Glomerular endothelial cell (primary cell): ENCODE measurements at places on chromosomes 16 and 17. TPM values are rescaled to one million over a fixed set of nuclear protein-coding genes. Genes with fewer than 3 reads are reported as not detected.

- no peak for DNase-seq
Measured at GRCh38 chr17:63458478-63458877, 12.4 kb upstream of the CYB561 start.

- no peak for DNase-seq
Measured at GRCh38 chr17:44636562-44636961, 19.7 kb upstream of the MEIOC start.

DNA sequence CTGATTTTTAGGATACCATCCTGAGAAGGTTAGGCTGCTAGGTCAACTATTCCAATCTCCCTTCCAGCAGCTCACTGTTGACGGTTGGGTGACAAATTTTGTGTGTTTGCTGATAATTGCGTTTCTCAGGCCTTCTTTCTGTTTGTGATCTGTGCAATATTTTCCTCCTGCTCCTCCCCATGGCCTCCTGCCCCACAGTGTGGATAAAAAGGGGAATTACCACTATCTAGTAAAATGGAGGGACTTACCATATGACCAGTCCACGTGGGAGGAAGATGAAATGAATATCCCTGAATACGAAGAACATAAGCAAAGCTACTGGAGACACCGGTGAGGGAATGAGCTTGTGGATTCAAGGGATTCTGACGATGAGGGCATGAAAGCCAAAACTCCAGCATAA is 9.2 kb downstream of the CHD3 start:
- DNase-seq: no peak

DNA sequence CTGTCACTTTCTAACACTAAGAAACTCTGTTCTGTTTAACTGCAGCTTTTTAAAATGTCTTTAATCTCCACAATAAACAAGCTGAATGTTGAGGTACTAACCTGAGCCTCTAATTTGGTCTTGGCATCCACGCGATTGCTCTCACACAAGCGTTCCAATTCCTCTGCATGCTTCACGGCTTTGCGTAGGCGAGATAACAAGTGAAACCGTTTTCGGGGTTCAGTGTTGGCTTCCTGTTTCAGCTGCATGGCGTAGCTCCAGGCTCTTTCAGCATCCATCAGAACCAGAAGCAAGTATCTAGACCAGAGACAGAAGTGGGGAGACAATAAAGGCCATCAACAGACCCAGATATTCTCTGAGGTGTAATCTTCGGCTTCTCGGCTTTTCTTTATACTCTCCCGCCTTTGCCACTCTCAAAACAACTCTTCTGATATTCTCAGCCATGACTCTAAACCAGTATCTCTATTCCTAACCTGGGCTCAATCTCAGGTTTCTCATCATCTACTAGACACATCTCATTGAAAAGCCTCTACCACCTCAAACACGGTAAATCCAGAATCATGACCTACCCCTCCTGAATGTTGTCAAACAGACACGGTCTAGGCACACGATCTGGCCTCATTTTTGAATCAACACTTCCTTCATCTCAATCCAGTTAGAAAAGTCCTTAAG is 8.3 kb downstream of the SRP68 start:
- no peak for DNase-seq

- no peak for DNase-seq
Measured at GRCh38 chr16:88672776-88673175, 9.9 kb upstream of the MVD start.

- DNase-seq: no peak
Measured at GRCh38 chr16:17304491-17305119, 166.2 kb downstream of the XYLT1 start.

GRCh38 chr17:42171831-42172230 is 9.1 kb downstream of the KCNH4 start:
- DNase-seq: no peak

GRCh38 chr16:3131755-3132377 is 3.0 kb upstream of the ZNF213 start:
- no peak for DNase-seq

ARSG gene
- 3.6 and 6.1 TPM in 2 replicates for total RNA-seq

GRCh38 chr17:81510785-81511553 is 1.6 kb downstream of the ACTG1 start:
- DNase-seq: no peak

DNA sequence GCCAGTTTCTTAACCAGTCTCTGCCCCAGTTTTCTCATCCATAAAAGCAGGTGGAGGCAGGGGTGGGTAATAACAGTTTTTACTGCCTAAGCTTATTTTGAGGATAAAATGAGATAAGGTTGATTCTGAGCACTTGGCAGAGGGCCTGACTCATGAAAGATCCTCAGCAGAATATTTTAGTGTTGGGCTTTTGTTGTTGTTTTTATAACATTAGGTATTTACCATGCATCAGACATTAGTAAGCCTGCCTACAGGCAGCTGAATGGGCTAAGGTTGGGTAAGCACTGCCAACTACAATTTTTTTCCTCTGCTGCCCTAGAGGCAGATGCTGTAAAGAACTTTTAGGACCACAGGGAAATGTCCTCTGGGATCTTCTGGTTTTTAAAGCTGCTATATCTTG is 43.1 kb downstream of the SCNN1G start:
- DNase-seq: no peak

DNA sequence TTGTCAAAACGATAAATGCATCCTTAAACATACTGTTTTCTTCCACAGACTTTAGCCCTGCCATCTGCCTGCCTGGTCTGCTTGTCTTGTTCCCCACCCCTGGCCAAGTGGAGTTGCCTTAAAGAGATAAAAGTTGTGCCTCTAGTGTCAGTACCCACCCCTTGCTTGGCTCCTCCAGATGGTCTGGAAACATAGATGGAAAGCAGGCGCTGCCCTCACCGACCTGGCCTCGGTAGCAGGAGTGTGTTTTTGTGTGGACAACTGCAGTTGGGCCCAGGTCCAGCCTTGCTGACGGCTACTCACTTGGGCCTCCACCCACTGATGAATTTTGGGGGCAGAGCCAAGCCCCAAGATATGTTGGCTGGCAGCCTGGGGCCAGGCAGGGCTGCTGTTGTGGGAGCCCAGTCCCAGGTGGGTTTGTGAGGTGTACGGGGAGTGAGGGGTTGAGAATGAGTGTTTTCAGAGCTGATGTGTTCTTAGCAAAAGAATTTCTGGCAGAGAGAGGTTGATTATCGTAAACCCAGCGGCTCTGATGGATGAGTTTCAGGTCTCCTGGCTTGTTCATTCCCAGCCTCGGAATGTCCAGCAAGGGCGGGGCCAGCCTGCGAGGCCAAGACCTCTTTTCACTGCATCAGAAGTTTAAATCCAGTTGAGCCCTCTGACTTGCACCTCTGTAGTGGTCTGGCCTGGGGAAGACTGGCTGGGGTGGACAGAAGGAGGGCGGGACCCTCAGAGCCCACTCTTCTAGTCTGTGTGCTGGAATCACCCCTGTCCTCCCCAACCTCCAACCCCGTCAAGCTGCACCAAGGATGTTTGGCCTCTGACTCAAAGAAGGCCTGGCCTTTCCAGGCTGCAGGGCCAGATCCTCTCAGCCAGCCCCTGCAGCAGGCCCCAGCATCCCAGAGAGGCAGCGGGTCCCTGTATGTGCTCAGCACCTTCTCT is 179.7 kb downstream of the RAB11FIP4 start:
- DNase-seq: no peak

DNA sequence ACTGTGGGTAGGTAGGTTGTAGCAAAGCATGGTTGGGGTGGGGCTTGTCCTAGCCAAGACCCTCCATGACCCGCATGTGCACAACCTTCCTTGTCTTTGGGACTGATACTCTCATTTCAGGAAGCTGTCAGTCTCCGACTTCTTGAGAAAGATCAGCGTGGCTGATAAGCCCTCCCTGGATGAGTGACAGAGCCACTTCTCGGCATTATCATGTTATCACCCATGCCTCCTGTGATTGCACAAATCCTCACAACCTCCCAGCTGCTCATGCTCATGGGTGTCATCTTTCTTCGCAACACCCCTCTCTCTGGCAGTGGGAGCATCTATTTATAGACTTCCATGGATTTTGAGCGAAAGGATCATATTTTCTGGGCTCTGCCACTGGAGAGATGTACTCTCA is 314.2 kb downstream of the FOXL1 start:
- DNase-seq: no peak

DNA sequence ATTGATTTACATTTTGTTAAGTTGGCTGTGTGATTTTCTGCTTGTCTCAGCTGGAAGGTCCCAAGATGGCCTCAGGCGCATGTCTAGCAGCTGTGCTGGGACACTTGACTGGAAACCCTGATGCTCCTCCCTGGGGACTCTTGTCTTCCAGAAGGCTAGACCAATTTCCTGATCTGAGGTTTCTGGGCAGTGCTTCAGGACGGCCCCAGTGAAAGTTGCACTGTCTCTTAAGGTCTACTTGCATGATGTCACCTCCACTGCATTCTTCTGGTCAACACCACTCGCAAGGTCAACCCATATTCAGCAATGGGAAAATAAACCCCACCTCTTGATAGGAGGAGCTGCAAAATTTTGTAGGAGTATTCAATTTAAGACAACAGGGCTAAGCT is 116.0 kb downstream of the SALL1 start:
- no peak for DNase-seq

DNA sequence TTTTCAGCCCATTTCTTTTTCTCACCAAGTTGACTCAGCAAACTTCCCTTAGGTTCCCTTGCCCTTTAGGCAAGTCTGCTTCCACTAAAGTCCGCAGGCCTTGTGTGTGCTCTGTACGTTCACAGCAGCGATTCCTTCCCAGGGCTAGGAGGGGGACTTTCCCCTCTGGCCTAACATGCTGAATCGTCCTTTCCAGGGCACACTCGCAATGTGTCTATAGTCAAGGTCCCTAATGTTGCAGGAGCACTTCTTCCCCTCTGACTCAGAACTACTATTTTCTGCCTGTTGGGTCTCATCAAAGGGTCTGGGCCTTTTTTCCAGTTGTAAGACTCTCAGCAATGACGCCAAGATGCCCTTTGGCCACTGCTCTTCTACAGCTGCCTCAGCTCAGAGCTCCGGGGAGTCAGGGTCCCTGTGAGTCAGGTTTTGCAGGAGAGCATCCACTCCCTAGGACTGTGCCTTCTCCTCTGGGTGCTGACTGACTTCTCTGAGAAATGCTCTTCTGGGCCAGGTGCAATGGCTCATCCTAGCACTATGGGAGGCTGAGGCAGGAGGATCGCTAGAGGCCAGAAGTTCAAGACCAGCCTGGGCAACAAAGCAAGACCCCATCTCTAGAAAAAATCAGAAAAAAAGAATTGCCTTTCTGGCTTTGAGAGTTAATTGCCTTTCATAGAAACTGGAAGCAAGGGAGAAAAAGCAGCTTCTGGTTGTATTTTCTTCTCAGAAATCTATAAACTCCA is 64.4 kb upstream of the TBX2 start:
- no peak for DNase-seq

- no peak for DNase-seq
Measured at GRCh38 chr16:81513204-81514040, 68.8 kb downstream of the CMIP start.

DNA sequence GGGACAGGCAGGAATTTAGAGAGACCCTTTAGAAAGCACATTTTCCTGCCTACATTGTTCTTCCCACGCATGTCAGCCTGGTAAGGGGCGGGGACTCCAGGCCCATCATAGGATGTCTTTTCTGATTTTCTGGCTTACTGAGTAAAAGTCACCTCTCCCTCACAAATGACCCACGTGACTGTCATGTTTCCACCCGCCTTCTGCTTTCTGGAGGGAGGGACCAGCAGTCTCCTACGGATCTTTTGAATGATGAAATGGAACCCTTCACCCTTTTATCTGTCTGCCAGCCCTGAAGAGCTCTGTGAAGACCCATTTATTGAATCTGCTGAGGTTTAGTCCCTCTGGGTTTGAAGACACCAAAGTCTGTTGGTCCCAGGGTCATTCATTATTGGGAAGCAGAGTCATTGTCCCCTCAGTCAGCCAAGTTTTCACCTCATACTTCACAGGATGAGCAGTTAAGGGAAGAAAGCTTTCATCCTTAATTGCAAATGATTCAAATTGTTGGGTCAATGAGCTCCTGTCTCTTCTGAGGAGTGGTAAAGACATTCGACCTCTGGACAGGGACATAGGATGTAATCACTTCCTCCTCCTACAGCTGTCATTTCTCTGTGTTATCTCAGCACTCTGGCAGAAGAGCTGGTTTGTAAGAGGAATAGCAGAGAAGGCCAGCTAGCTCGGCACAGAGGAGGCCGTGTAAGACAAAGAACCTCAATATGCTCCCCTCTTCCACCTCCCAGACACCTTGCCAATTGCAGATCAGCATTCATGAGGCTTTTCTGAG is 446.1 kb downstream of the HS3ST3B1 start:
- no peak for DNase-seq

CEMP1 gene
- total RNA-seq: not detected in 2 replicates

KRT12 gene
- total RNA-seq: not detected in 2 replicates

DNA sequence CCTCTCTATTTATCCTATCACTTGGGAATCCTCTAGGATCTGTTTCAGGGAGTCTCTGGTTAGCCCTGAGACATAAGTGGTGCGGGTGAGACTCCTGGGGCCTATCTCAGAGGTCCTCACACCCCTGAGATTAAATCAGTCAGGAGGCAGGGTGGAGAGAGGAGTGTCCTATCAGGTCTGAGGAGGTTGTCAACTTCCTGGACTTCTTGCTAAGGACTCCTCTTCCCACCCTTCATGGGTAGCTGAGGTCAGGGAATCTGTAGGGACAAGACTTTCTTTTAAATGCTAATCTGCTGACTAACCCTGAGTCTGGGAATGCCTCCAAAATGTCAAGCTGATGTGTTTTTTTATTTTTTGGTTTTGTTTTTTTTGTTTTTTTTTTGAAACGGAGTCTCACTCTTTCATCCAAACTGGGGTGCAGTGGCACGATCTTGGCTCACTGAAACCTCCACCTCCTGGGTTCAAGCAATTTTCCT is 6.6 kb upstream of the ARMC5 start:
- DNase-seq: no peak

TPPP3 gene
- total RNA-seq: 3.2 TPM in 1 of 2 replicates, not detected in the other

KRTAP17-1 gene
- total RNA-seq: not detected in 2 replicates

DNA sequence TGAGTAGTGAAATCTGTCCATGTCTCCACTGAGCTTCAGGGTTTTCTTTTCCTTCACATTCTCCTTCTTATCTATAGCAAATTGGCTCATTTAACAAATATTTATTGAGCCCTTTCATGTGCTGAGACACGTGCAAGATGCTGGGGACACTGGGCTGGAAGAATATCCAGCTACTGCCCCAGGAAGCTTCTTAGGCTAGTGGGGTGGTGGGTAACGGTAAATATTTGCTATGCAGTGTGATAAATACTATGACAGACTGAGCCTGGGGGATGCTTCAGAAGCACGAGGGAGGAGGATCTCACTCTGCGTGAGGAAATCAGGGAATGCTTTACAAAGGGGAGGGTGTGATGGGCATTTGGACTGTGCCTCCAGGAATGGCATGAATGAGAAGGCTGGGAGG is 524.1 kb downstream of the GRIN2A start:
- no peak for DNase-seq

DNA sequence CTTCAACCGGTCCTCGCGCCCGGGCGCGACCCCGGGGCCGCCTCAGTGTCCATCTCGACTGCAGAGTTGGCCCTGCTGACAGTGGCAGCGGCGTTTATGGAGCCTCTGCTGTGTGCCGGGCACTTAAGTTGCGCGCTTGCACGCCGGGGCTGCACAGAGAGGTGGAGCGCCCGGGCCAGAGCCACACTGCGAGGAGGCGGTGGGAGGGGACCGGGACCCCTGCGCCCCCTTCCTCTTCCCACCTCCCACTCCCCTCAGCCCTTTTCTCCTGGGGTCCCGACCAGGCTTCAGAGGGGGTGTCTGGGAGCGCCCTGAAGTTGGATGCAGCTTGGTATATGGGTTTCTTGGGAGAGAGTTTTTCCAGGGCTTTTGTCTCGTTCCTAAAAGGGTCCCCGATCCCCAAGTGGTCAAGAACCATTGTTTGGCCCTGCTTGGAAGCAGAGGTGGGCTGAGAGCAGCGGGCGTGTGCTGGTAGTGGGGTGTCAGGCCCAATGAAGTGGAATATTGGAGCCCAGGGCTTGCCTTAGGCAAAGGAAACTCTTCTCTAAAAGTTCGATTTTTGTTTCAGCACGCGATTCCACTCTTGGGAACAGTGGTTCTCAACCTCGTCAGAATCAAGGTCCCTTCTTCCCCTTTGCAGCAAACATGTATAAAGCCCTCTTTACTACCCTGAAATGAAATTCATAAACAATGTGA is 605 bp downstream of the MRTFB start:
- DNase-seq: no peak
